ENCODE measurements at places on chromosomes 3 and 15. TPM values are rescaled to one million over a fixed set of nuclear protein-coding genes. Genes with fewer than 3 reads are reported as not detected.

Gene ARNT2
- total RNA-seq, result 0.13 TPM

Gene OR5K3
- not detected for total RNA-seq

Gene PPM1L
- total RNA-seq, result 0.51 TPM

Gene CASR
- not detected for total RNA-seq

Gene PLA2G4D
- not detected for total RNA-seq

Gene WDR49
- total RNA-seq, result 0.13 TPM

Gene PGBD4
- 1.1 TPM for total RNA-seq

Gene LSAMP
- total RNA-seq, result not detected

Gene PLA1A
- 11.9 TPM for total RNA-seq

Gene SGO1
- 1.8 TPM for total RNA-seq

Gene SLC2A2
- total RNA-seq, result not detected

Gene ZBTB47
- 20.0 TPM for total RNA-seq

Gene SETMAR
- 10.1 TPM for total RNA-seq

Gene PLSCR5
- total RNA-seq, result not detected

Gene CAMK1
- 24.7 TPM for total RNA-seq

Gene SSUH2
- total RNA-seq, result 0.51 TPM

Gene KLHL6
- total RNA-seq, result 2.1 TPM

Gene LRTM1
- not detected for total RNA-seq

Gene PIERCE2
- 0.89 TPM for total RNA-seq

Gene XCR1
- total RNA-seq, result not detected

Gene NEK11
- 2.3 TPM for total RNA-seq

Gene C3orf33
- 1.4 TPM for total RNA-seq

Gene CADM2
- total RNA-seq, result not detected

Gene ISLR2
- under 0.01 TPM for total RNA-seq

Gene TMEM108
- not detected for total RNA-seq

Gene GPR27
- not detected for total RNA-seq

Gene RAMAC
- 24.1 TPM for total RNA-seq

Gene BCL6
- 1.4 TPM for total RNA-seq

Gene SV2B
- total RNA-seq, result 2.0 TPM

Gene SOX14
- not detected for total RNA-seq

All from dermis microvascular lymphatic vessel endothelial cell (primary cell).